RPMI7951 (cell line): ENCODE measurements at places on chromosomes 7 and 10. TPM values are rescaled to one million over a fixed set of nuclear protein-coding genes. Genes with fewer than 3 reads are reported as not detected.

The PRSS37 gene
- total RNA-seq: not detected in 2 replicates

The ZNF488 gene
- total RNA-seq: 0.10 and 0.12 TPM in 2 replicates

The OR6B1 gene
- not detected in 2 replicates for total RNA-seq

The KIAA1217 gene
- total RNA-seq: 8.2 and 9.3 TPM in 2 replicates

The PLAC9 gene
- 0.78 and 1.2 TPM in 2 replicates for total RNA-seq

The RGS10 gene
- total RNA-seq: 21.5 and 22.9 TPM in 2 replicates

The VSTM4 gene
- under 0.01 and 0.12 TPM in 2 replicates for total RNA-seq

The TDRD1 gene
- total RNA-seq: not detected in 2 replicates

The SPACDR gene
- total RNA-seq: 0.39 TPM in 1 of 2 replicates, not detected in the other

The FAM25A gene
- not detected in 2 replicates for total RNA-seq

The CUBN gene
- total RNA-seq: 0.98 and 2.9 TPM in 2 replicates

The PRLHR gene
- not detected in 2 replicates for total RNA-seq

The INPP5F gene
- total RNA-seq: 13.1 and 13.2 TPM in 2 replicates

The CYP2E1 gene
- total RNA-seq: not detected in 2 replicates

The VWDE gene
- not detected in 2 replicates for total RNA-seq

The DDIT4 gene
- 138 and 156 TPM in 2 replicates for total RNA-seq

The MMP21 gene
- total RNA-seq: not detected in 2 replicates

The SUV39H2 gene
- 37.9 and 48.5 TPM in 2 replicates for total RNA-seq

The ADAP1 gene
- 1.6 and 1.8 TPM in 2 replicates for total RNA-seq

The CDH23 gene
- total RNA-seq: not detected in 2 replicates

The ST7 gene
- total RNA-seq: 25.3 and 26.8 TPM in 2 replicates

The TWIST1 gene
- 32.0 and 36.8 TPM in 2 replicates for total RNA-seq

The SPRN gene
- total RNA-seq: not detected in 2 replicates

The NKX1-2 gene
- not detected in 2 replicates for total RNA-seq

The INMT gene
- 79.9 and 94.1 TPM in 2 replicates for total RNA-seq

The HTRA1 gene
- 136 and 182 TPM in 2 replicates for total RNA-seq

The POU6F2 gene
- total RNA-seq: not detected in 2 replicates

The SPAG6 gene
- total RNA-seq: not detected in 2 replicates

The RHOBTB1 gene
- total RNA-seq: 10.1 and 12.4 TPM in 2 replicates
